ENCODE measurements at places on chromosomes 6 and 20.

GRCh38 chr6:140073456-140073855 lies 699.0 kb upstream of the CITED2 start:
- peak; percentile 7 for DNase-seq

- no peak for DNase-seq
Measured at GRCh38 chr6:134177236-134177635, 124.8 kb upstream of the SLC2A12 start.

GRCh38 chr20:38129248-38129865 lies 35.7 kb downstream of the TGM2 start:
- no peak for DNase-seq

- no peak for DNase-seq
Measured at GRCh38 chr20:50354721-50355589, 155.2 kb upstream of the PTPN1 start.

- DNase-seq, result no peak
Measured at GRCh38 chr6:76003686-76004085, 68.8 kb downstream of the IMPG1 start.

GRCh38 chr20:7848351-7848750 lies 91.9 kb downstream of the HAO1 start:
- no peak for DNase-seq

GRCh38 chr6:2695454-2696095 lies 55.1 kb downstream of the MYLK4 start:
- no peak for DNase-seq

- no peak for DNase-seq
Measured at GRCh38 chr6:30149858-30150550, 11.0 kb downstream of the TRIM10 start.

DNA sequence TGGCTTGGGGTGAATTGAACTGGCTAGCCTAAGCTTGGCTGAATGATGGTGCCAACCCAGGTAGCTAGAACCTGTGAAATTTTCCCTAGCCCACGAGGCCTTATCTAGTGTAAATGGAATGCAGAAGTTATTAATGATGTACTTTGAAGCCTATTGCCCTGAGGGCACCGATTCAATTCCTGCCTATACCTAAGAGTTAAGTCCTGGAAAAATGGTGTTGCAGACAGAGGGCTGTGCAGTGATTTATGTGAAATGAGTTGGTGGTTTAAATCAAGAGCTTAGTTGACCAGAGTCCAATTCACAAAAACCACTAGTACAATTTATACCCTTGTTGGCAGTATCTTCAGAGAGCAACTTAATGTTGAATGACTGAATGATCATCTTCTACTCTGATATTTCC lies 373.8 kb upstream of the JAG1 start:
- DNase-seq, result no peak

- DNase-seq, result no peak
Measured at GRCh38 chr6:41818271-41819054, 31.0 kb downstream of the TOMM6 start.

DNA sequence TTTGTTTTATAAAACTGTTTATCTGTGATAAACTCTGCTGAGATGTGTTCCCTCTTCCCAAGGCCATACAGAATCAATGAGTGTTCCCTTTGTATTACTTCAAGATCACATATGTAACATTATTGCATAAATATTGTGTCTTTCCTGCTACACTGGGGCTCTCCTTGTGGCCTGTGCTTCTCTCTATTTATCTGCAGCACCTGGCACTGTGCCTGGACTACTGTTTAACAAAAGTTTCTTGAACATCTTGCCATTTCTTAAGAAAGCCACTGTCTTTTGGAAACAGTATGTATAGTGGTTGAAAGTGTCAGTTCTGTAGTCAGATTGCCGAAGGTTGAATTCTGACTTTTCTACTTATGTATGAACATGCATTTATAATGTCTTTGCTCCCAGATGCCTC lies 169.0 kb upstream of the SCGN start:
- DNase-seq, result no peak

GRCh38 chr20:5005326-5005725 lies 4.0 kb upstream of the SLC23A2 start:
- DNase-seq, result no peak

DNA sequence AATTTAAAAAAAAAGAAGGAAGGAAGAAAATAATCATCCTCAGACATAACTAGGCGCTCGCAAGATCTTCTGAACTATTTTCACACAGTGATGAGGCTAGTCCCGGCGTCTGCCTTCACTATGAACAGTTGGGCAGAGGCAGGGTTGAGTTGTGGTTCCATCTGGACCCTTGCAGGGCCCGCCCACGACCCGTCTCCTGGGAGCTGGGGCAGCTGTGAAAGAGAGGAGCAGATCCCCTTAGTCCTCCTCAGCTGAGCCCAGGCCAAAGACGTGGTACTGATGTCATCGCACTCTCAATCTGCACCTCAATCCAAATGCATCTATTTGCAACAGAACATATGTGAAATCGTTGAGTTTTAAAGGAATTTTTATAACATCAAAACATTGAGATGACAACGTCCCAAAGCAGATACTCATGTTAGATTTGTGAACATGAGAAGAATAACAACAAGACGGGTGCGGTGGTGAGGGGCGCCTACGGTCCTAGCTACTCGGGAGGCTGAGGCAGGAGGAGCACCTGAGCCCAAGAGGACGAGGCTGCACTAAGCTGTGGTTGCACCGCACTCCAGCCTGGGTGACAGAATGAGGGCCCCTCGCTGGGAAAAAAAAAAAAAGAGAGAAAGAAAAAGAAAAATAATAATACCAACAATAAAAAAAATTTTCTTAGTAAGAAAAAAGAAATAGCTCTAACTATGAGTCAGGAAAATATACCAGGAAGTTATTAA lies 15.3 kb downstream of the TCFL5 start:
- DNase-seq, result peak; percentile 70

- DNase-seq, result no peak
Measured at GRCh38 chr20:24648919-24649318, 179.5 kb downstream of the SYNDIG1 start.

GRCh38 chr6:113306552-113307145 lies 550.5 kb upstream of the MARCKS start:
- no peak for DNase-seq

- DNase-seq, result peak; percentile 88
Measured at GRCh38 chr20:13009682-13010406, 1.1 kb downstream of the SPTLC3 start.

- DNase-seq, result no peak
Measured at GRCh38 chr6:162666246-162666645, 61.3 kb downstream of the PRKN start.

DNA sequence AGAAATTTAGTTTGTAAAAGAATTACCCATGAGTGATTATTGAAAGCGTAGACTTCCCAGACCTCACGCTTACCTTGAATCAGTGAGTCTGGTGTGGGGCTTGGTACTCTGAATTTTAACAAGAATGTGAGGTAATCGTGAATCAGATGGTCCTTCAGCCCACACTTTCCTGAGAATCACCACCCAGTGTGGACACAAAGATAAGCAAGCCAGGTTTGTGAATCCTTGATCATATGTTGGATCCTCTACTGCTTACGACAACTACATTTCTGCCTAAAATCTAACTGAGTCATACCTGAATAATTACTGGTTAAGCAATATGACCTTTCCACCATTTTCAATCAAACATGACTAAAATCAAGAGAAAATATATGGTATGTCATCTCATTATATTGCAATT lies 589.3 kb downstream of the TFAP2A start:
- DNase-seq, result no peak

GRCh38 chr6:37406726-37407341 lies 26.2 kb upstream of the CMTR1 start:
- DNase-seq, result no peak

- DNase-seq, result no peak
Measured at GRCh38 chr6:125207956-125208355, 54.4 kb downstream of the TPD52L1 start.

GRCh38 chr20:50588034-50588736 lies 78.0 kb downstream of the PTPN1 start:
- DNase-seq, result no peak

DNA sequence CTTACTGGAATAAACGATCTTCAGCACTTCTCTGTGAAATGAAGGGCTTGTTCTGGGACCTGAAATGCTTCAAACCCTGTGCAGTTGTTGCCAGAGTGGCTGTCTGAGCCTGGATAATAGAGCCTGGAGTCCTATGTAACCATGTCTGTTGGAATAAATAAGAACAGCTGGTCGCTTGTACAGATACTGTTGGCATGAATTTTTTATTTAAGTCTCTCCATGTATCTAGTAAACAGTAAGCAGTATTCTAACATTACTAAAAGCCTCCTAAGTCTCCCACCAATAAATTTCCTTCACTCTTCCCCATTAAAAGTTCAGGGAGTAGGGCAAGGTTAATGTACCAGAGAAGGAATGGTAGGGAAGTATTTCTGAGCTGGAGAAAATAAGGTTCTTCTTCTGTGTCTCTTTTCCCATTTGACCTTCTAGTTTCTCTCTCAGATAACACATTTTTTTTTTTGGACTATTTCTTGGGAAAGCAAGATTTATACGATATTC lies 227.5 kb downstream of the PRL start:
- DNase-seq, result peak; percentile 72

DNA sequence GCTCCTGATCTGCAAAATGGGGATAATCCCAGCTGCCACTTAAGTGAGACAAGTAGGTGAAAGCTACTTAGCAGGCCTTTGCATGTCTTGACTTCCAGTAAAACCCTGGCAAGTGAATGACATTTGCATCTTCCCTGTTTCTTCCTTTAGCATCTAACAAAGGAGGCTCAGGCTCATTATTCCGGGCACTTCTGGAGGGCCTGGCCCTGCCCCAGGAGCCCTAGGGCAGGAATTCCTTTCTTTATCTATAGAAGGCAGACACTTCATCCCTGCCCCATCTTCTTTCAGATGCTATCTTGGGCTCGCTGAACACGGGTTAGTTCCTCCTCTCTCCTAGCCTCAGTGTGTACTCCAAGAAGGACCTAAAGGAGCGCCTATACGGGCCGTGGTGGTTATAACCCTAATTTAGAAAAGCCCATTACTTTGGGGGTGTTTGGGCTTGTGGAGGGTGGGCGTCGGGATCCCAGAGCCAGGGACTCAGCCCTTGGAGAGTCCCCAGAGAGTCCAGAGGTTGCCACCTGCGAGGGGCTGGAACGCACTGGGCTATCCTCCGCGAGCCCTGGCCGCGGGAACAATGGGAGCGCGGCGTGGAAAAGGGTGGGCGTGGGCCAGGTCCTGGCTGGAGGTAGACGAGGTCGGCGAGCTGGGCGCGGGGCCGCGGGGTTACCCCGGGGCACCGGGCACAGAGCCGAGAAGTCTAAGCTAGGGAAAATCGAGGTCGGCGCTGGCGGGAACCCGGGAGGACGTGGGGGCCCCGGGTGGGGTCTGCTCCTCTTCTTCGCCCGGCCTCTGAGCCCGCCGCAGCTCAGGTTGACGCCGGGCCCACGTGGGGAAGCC lies 62.8 kb upstream of the EPB41L1 start:
- no peak for DNase-seq

DNA sequence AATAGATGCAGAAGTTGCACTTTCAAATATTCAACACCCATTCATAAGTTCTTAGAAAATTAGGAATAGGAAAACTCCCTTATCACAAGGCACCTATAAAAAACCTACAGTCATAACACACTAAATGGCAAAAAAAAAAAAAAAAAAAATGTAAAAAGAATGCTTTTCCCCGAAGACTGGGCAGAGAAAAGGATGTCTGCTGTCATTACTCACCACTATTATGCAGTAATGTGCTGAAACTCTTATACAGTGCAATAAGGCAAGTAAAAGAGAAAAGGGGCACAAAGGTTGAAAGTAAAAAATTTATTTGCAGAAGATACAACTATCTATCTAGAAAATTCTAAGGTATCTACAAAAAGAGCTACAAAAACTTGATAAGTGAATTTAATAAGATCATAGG lies 607.8 kb upstream of the ARID1B start:
- no peak for DNase-seq

- DNase-seq, result no peak
Measured at GRCh38 chr6:166308033-166308768, at the start of gene PRR18. TSS of gene PRR18 (minus strand) at chr6:166308392. CDS start at chr6:166308142, 250 bp downstream.

DNA sequence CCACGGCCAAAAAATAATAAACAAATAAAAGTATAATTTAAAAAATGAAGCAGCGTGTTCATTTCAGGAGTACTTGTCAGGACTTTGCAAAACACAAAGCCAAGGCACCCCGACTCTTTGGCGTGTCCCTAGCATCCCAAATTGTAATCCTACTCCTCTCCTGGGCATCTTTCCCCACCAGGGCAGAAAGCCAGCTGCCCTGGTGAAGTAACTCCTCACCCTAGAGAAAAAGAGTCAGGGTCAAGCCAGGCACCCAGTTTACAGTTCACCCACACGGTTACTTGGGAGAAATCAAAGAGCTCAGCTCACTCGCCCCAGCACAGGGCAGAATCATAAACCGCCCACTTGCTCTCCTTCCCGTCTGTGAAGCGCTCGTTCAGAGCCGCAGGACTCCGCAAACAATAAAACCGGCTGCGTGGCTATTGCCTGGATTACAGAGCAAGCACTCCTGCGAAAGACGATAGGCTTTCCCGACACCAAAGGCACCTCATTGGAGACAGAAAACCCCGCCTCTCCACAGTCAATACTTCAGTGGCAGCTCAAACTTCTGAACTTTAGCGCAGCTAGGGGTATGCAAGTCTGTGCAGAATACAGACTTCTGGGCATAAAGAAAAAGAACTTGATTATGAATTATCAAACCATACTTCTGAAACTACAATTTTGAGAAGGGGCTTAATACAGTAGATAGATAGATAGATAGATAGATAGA lies 73.0 kb upstream of the NHSL1 start:
- peak; percentile 85 for DNase-seq

- no peak for DNase-seq
Measured at GRCh38 chr6:63887002-63887751, 251.6 kb downstream of the PHF3 start.

GRCh38 chr20:25706793-25707192 lies 10.1 kb upstream of the ZNF337 start:
- DNase-seq, result no peak

DNA sequence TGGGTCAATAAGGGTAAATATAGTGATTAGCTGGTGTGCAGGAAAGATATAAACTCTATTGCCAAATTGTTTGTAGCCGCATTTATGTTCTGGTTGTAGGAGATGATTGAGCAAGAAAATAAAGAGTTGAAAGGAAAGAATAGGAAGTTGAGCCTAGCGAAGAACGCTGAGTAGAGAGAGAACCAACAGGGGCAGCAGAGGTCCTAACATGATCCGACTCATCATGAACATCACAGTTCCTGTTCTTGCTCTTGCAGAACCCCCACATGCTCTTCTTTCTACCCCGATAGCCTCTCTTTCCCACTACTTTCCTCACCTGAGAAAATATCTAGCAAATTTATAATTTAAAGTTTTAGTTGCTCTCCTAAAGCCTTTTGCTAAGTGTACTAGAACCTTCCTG lies 9.9 kb upstream of the ID4 start:
- no peak for DNase-seq

GRCh38 chr20:48277266-48277665 lies 492.0 kb upstream of the SULF2 start:
- no peak for DNase-seq

- DNase-seq, result no peak
Measured at GRCh38 chr6:154650351-154650750, 82.9 kb upstream of the SCAF8 start.

DNA sequence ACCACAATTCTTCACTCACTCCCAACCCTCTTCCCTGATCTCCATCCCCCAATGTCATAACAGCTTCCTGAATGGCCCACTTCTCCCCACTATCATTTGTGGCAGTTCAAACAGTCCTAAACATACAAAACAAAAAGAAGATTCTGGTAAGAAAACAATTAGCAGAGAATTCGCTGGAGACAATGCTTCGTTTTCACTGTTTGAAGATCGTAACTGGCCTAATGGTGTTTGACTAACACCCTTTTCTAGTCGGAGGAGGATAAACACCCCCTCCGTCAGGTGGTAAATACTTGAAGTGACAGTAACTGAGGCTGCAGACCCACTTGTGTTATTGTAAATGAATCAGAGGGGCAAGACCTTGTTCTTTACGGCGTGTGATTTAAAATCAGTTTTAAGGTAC lies 3.8 kb downstream of the EYA2 start:
- DNase-seq, result no peak

- no peak for DNase-seq
Measured at GRCh38 chr6:7633361-7633760, 43.4 kb downstream of the SNRNP48 start.
